ENCODE measurements at places on chromosomes 13 and 19.

DNA sequence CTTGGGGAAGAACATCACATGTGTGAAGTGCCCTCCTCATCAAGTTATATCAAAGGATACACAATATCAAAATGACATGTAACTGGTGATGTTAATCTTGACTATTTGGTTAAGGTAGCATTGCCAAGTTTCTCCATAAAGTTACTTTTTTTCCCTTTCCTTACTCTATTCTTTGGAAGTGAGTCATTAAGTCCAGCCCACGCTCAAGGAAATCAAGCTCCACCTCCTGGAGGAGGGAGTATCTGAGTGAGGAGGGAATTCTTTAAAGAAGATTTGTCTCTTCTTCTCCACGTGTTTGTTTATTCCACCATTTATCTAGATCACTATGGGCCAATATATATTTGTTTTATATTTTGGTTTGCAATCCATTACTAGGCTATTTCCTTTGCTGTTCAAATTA, 33.6 kb upstream of the FNDC3A start:
- DNase-seq = no peak

DNA sequence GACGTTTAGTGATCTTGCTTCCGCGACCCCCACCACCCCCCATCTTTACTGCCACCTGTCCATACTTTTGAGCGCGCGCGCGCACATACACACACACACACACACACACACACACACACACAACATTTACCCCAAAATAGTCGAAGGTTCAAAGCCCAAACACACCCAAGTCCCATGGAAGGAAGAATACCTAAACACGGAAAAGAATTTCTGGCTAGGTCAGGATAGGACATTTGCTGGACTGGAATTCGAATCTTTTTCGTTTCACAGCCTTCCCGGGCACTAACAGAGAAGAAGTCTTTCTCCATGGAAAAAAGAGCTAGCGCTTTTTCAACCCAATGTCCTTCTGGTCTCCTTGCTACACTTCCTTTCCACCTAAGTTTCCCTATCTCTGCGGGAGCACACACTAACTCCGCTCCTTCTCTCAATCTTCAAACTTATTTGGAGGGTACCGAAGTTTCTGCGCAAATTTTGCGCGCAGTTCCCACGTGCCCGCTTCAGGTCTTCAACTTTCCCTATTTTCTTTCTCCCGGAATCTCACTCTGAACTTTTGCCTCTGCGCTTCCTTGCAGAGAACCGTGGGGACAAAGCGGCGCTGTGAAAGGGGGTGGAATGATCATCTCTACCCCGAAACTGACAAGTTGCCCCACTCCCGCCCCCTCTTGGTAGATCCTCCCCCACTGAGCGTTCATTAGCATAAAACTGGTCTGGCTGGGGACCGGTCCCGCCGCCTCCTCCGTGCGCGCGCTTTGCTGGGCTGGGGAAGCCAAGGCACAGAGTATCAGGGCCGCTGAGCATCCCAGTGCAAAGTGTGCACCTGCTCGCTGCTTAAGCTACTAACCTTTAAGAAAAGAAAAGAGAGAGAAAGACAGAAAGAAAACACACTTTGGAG, 2.7 kb downstream of the DACH1 start:
- no peak for DNase-seq

GRCh38 chr13:49627831-49628652, at the start of gene ARL11:
Gene ARL11, plus strand, starts transcription at chr13:49628507. Its CDS starts 1,941 bp downstream, at chr13:49630448.
- DNase-seq = no peak

GRCh38 chr13:28376604-28377003, 118.3 kb downstream of the FLT1 start:
- DNase-seq = no peak

- no peak for DNase-seq
These were observed 9.0 kb downstream of the CEACAM21 start for GRCh38 chr19:41584931-41585330.

- no peak for DNase-seq
These were observed 919.9 kb downstream of the SLITRK1 start for GRCh38 chr13:82962397-82962796.

DNA sequence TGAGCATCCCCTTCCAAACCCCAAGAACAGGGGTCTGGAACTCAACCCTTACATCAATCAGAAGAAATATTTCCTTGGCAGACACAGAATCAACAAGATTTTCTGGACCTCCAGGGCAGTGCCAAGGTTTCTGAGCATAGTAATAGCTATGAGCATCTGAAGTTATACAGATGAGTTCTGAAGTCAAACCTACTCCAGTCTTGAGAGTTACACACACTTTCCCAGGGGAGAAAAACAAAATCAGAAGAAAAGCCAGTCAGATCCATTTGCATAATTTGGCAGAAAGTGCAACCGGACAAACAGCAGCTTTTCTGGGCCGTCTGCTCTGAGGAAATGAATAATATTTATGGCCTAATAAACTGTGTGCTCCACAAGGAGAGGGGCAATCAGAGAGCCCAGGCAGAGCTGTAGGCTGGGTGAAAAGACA, 93.1 kb downstream of the KL start:
- DNase-seq = no peak

DNA sequence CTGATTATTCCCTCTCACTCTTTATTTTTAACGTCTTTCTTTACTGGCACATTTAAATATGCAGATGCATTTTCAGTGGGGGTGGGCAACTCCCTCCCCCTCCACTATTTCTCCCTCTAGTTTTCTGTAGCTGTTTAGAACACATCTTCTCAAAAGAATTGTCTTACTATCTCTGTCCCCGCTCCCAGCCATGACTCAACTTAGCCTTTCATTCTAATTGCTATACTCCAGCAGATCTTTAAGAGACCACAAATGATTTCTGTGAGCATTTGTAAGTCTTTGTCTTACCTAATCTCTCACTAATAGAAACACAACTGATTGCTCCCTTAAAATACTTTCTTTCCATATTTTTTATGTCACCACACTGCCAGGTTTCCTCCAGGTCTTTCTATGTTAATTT, 350.9 kb downstream of the SPRY2 start:
- DNase-seq = no peak

- peak; percentile 32 for DNase-seq
These were observed 35.4 kb upstream of the MCF2L start for GRCh38 chr13:112933649-112934048.

DNA sequence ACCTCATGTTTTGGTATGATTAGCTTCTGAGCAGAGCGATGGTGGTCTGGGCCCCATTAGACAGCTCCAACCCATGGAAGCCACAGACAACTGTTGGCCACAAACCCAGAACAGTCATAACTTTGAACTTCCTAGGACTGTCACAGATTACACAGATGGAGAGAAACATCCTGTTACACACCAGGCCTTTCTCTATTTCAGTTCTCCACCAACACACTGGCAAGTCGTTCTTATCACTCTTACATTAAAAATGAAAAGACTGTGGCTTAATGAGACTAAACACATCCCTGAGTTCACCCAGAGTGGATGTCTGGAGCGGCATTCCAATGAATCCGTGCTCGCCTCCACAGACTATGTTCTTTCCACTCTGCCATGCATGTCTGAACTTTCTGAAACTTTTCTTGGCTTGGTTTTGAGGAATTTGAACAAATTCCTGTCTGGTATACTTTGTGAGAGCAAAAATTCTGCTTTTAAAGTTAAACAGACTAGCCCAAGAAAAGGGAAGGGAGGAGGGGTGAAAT, 109.1 kb downstream of the NALCN start:
- DNase-seq = no peak

DNA sequence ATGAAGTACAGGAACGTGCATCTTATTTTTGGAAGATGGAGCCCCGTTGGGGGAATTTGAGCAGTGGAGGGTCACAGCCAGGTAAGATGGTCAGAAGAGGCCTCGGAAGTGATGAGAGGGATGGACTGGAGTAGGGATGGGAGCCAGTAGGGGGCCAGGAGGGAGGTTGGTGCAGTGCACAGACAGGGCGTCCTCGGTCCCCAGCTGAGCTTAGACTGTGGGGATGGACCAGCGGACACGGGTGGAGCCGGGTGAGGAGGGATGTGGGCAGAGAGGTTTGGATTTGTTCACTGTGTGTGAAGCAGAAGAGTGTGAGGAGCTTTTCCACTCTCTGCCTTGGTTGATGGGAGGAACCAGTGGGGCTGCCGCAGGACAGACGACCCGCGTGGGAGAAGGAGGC, 10.6 kb downstream of the RPS9 start:
- DNase-seq = no peak

- DNase-seq = no peak
These were observed 1.2 kb downstream of the C5AR1 start for GRCh38 chr19:47310819-47311218.

DNA sequence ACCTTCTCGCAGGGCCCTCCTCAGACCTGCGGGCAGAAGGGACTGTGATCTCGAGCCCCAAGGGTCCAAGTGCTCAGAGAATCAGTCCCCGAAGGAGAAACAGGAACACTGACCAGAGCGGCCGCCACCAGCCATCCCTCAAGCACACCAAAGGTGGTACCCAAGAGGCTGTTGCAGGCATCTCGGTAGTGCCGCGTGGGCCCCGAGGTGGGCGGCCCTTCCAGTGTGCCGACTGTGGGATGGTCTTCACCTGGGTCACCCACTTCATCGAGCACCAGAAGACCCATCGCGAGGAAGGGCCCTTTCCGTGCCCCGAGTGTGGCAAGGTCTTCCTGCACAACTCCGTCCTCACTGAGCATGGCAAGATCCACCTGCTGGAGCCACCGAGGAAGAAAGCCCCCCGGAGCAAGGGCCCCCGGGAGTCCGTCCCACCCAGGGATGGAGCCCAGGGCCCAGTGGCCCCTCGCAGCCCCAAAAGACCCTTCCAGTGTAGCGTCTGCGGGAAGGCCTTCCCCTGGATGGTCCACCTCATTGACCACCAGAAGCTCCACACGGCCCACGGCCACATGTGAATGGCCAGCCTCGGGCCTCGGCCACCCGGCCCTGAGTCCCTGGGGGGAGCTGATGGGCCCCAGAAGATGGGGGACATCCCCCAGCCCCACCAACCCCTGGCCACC, 5.5 kb upstream of the ZNF135 start:
- no peak for DNase-seq

DNA sequence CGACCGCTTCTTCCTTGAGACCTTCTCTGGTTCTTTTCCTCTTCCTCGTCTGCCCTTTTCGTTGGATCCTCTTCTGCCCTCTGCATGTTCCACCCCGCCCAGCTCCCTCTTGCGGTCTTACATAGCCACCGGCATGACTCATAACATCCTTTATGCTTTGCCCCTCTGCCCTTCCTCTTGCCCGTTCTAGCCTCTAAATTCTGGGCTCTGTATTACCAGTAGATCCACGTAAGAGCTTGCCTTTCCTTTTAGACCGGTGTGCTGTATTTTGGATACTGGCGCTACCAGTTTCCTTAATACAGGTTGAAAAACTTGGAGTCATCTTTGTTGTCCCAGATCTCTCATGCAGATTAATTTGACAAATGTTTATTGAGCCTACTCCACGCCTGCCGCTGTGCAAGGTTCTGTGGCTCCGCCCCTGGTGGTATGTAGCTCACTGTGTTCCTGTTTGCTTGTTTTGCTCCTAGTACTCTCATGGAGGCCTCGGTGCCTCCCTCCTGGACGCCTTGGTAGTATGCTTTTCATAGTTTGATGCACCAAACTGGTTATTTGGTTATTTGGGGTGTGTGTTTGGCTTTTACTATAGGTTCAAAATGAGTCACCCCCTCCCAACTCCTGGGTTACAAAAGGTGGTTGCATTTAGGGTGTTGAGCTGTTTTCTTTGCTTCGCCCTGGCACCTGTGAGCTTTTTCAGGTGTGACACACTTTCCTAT, 1.7 kb downstream of the GTF3A start:
- no peak for DNase-seq

DNA sequence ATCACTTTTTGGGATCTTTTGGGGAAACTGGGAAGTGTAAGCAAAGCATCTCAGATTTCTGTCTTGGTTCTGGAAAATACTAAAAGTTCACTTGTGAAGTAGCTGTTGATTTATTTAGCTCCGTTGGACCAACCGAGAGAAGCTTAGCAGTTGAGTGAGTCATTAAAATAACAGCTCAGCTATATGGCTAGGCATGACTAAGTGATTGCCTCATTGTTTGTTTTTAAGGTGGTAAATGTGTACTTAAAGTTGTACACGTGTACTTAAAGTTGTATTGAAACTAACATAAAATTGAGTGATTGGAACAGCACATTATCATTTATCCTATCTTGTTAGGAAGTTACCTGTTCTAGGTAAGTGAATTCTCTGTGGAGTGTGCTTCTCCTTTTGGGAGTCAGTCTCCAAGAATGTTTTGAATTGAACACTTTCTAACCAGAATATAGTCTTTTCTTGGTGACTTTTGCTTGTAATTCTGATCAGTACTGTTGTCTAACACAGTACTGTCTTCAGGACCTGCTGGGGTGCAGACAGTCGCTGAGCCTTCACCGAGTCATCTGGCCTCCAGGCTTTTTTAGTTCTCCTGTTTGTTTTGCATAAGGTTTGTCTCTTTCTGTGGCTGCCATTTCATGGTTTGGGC, 2.9 kb upstream of the DCUN1D2 start:
- no peak for DNase-seq

DNA sequence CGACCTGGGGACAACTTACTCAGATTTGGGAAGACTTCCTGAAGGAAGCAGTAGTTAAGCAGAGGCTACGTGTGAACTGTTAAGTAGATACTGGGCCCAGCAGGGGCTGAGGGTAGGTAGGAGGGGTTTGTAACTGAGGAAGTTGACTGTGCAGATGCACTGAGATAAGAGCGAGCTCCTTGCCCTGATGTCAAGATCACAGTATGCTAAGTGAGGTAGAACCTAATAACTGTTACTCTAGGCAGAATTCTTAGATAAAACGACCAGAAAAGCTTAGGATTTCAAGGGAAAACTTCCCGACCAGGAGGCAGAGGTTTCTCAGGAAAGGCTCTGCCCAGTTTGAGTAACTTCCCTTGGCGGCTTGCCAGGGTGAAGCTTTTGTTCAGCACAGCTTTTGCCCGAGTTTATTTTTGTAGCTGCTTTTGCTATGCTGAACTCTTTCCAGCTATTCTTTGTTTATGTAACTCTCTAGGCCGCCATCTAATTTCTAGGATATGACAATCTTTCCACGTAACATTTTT, 632.1 kb downstream of the DIAPH3 start:
- no peak for DNase-seq

DNA sequence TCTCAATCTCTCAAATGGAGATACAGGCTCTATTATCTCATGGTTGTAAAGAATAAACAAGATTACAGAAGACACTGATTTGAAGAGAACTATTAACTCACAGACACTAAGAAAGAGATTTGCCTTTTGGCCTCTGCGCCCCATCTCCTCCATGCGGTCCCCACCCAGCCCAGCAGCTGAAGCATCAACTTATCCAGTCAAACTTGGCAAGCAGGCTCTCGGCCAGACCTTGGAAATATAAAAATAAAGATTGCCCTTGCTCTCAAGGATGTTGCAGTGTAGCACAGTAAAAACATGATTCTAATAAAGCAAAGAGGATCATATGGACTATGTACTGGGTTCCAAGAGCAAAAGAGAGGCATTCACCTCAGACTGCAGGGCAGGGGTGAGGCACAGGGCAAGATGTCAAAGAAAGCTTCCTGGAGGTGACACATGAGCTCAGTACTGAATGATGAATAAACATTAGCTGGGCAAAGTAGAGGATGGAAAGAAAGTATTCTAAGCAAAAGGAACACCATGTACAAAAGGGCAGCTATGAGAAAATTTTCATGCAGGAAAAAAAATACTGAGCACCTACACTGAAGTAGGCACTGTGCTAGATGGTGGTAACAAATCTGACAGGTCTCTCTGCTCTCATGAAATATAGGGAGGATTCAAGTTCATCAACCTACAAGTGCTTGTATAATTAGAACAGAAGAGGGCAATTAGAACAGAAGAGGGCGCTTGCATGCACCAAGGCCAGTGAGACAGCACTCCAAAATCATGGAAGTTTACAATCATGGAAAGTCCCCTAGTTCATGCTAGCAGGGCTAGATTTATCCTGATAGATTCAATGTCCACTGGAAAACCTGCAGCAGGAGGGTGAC, 85.0 kb downstream of the SACS start:
- no peak for DNase-seq

All from cerebellar nuclear complex (tissue), 1 donor.